ENCODE measurements at places on chromosomes 16 and 17.

- DNase-seq = no peak
These were observed 45.7 kb downstream of the DYNLRB2 start for GRCh38 chr16:80586476-80586875.

DNA sequence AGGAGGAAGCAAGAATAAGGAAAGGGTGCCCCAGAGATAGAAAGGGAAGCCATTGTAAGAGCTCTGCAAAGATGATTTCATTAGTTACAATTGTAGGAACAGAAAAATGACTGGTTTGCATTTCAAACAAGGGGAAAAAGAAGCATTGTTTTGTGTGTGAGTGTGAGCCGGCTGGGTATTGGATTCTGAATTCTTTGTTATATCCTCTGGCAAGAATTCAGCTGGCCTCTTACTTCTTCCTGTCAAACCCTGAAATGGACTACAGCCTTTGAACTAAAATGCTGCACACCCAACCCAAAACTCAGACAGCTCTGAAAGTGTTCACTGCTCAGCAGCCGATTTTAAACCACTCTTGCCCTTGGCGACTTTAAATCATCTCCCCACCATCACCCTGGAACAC, 461.3 kb downstream of the PMP22 start:
- no peak for DNase-seq

DNA sequence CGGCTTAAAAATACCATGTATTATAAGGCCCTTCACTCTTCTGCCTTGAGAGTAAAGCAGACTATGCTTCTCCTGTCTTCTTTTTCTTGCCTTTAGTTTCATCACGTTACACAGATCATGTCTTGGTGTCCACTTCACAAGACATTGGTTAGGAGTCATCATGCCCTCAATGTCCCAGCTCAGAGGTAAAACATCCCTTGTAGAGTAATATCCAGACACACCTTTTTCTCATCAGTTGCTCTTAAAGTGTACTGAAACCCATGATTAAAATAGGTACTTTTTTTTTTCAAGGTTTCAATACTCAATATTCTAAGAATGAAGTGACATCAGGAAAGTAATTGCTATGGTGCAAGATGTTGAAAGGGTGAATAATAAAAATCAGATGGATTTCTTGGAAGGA, 267.8 kb downstream of the PMP22 start:
- no peak for DNase-seq

DNA sequence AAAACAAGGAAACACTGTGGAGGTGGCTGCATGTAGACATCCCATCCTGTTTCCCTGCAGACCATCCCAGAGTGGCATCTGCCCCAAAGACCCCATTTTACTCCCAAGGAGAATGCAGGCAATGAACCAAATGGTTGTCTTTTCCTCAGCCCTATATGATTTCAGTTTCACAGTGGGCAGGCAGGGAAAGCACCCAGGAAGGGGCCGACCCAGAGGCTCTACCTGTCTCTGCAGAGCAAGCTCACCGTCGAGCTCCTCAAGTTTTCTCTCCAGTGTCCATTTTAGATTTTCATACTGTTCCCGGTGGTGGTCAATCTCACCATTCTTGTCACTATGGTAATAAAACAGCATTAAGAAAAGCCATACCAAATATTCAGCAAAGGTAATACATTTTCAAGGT, 14.6 kb downstream of the CCDC57 start:
- no peak for DNase-seq

DNA sequence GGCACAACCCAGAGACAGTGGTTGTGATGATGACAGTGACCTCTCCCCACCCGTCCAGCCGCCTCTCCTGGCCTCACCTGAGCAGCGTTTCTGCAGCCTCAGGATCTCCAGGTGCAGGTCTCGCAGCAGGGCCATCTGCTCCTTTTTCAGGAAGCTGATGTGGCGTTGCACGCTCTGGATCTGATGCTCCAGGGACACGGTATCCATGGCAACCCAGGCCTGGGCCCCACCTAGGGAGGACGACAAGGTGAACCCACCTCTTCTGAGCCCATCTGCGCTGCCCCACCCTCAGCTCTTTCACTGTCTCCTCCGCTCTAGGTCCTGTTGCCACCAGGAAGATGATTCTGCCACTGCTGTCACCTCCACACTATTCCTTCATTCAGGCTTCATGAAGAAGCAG, 14.5 kb downstream of the CCDC92B start:
- no peak for DNase-seq

GRCh38 chr17:29250666-29251065, 4.0 kb downstream of the CRYBA1 start:
- DNase-seq = no peak

- DNase-seq = no peak
These were observed 28.2 kb downstream of the BRD7 start for GRCh38 chr16:50340578-50340977.

DNA sequence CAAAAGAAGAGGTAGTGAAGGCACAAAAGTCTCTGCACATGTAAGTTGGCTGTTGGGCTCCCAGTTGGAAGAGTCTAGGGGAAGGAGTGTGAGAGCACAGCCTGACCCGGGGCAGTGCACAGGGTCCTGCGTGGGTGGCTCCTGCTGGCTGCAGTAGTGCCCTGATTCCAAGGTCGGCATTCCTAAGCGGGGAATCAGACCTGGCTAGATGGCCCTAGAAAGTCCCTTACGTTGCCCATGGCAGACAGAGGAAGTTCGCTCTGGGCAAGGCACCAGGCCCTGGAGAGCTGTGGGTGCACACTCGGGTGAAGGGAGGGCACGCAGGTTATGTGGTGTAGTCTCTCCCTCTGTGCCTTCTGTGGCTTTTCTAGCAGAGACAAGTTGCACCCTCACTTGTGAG, 22.8 kb upstream of the SLC5A11 start:
- no peak for DNase-seq

- peak; percentile 11 for DNase-seq
These were observed 219.9 kb downstream of the ENGASE start for GRCh38 chr17:79294459-79295071.

DNA sequence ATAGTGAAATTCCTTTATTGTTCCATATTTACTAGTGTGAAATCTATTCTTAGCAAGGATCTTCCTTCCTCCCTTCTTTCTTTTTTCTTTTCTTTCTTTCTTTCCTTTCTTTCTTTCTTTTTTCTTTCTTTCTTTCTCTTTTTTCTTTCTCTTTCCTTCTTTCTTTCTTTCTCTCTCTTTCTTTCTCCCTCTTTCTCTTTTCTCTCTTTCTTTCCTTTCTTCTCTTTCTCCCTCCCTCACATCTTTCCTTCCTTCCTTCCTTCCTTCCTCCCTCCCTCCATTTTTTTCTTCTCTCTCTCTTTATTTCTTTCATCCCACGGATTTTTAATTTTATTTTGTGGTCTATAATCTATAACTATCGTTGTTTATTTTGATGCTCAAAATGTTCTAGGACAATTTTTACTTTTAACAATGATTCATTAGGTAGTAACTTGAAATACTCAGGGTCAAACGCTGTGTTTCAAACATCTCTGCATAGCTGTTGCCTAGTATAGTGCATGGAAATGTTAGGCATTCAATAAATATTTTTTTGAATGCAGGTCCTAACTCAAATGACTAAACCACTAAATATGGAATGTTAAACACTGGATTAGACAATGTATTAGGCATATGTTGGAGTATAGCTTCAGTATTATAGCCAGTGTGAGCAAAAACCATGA, 178.3 kb downstream of the MAP2K6 start:
- DNase-seq = no peak

DNA sequence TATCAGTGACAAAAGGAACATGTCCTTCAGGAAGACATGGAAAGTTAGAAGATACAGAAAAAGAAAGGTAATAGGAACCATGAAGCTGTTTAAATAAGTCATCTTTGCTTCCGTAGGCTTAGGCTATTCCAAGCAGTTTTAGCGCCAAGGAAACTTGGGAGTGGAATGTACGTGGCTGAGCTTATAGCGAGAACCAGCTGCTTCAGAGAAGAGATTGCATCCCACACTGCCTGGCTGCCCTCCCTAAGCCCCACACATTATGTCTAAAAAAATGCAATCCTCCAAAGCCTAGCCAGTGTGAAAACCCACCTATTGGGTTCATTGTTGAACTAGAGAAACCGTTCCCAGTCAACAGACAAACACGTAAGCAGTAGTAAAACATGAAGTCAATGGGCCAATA, 149.9 kb downstream of the SLC39A11 start:
- no peak for DNase-seq

DNA sequence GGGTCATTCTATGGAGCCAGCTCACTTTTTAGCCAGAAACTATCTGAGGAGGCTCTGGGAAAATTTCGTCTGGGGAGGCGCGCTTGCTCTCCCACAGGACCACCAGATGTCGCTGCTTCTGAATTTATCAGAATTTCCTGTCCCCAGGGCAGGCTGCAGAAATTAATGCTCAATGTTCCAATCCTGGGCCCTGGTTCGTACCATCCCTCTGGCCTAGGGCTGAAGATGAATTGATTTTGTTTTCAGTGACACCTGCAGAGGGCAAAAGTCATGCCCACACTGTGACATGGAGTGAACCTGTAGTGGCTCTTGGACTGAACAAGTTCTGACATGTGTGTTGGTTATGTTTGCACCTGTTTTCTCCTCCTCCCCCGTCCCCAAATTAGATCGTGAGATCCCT, 482.6 kb downstream of the NPIPA7 start:
- DNase-seq = peak; percentile 19

DNA sequence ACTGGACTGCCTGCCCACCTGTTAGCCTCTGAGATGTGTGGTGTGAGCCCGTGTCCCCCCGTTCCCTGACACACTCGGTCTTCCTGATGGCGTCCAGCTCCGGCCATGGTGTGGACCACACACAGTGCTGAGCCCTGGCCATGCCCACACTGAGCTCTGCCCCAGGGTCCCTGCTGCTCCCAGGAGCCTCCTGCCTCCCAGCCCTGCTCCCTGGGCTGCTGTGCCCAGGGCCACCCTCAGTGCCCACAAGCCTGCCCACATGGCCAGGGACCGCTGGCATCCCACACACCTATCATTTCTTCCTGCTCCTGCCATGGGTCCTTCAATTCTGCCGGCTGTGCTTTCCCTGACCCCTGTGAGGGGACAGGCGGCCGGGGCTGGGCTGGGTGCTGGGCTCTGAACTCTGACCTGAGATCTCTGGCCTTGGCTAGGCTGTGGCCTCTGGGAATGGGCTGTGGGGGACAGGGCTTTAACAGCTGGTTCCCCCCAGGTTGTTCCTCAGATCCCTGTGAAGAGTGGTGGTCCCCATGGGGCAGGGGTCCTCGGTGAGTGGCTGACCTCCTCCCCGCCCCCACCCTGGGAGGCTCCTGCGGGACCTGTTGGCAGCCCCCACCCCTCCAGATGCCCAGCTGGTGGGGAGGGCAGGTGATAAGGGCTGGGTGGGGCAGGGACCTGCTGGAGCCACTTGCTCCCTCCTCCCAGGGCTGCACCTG, 4.0 kb downstream of the CEMP1 start:
- no peak for DNase-seq

DNA sequence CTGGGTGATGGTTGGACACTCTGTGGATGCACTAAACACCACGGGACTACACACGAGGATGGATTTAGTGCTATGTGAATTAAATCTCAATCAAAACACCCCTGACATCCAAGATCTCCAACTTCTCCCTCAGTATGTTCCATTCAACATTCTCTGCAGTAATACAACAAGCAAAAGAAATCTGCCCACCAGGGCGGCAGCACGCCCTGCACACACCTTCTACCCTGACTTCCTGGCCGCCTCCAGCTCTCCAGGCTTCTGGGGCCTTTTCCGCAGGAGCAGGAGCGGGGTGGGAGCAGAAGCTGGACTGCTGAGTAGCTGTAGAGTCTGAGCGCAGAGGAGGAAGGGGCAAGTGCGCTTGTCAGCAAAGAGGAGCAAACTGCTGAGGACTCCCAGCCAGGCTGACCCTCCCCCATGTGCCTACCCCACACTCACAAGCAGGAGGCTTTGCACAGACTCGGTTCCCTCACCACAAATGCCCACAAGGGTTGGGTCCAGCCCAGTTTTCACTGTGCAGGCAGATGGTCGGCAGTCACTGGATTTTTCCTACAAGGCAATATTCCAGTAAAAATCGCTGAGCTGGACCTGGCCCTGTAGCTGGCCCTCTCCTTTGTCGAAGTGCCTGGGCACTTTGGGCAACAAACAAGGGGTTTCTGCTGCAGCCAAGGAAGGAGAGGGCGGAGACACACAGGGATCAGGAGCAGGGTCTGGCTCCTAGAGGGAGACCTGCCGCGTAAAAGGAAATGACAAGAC, 22.8 kb downstream of the ZDHHC7 start:
- no peak for DNase-seq

DNA sequence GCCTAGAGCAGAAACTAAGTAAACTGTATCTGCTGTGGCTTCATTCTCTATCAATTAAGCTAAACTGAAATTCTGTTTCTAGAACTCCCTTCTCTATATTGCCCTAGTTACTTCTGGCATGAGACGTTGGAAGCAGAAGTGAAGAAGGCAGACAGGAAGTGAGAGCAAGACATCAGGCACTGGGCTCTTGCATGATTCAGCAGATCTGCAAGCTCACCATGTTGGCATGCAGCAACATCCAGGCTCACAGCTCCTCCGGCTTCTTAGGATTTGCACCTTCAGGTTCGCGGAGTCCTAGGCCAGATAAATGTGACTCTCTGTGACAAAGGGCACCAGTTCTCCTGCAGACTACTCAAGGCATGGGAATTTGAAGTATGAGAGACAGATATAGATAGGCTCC, 148.3 kb downstream of the CDH8 start:
- no peak for DNase-seq

DNA sequence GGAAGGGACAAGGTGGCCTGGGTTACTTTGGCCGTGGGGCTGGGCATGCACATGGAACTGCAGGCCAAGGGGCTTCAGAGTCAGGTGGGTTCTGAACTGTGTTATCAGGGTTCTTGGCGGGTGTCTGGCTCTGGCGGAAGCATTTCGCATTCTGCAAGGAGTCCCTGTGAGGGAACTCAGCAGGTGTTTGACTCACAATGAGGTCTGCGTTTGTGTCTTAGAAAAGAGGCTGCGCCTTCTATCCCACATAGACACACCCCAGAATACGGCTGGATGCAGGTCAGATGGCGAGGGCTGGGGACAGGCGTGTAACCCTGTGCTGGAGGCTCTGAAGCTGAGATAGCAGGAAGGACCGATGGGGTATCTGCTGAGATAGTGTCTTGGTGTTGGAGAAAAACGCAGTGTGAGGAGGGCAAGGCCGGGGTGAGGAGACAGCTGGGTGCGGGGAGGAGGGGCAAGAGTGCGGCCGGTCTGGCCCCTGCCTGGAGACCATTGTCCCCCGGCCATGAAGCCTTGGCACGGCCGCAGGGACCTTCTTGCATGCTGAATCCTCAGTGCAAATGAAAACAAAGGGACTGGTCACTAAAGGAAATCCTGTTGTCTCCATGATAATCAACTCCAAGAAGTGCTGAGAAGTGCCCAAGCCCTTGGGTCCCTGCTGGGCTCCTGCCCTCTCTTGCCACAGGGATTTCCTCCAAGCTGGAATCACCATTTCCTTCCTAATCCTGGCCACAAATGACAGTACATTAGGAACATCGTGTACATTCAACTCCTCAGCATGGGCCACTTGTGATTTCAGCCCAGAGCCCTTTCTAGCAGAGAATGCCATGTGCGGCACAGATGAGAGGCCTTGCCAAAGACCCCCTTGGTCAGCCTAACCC, 22.8 kb upstream of the MTSS2 start:
- no peak for DNase-seq

- no peak for DNase-seq
These were observed 19.4 kb downstream of the UNC45B start for GRCh38 chr17:35167046-35167445.

GRCh38 chr17:64785011-64785421, 122.9 kb upstream of the SMURF2 start:
- no peak for DNase-seq

All from foreskin melanocyte (primary cell).